ENCODE measurements at places on chromosomes 1 and 21.

- DNase-seq, result no peak
These were observed 638 bp upstream of the OLIG2 start for GRCh38 chr21:33025106-33025488.

DNA sequence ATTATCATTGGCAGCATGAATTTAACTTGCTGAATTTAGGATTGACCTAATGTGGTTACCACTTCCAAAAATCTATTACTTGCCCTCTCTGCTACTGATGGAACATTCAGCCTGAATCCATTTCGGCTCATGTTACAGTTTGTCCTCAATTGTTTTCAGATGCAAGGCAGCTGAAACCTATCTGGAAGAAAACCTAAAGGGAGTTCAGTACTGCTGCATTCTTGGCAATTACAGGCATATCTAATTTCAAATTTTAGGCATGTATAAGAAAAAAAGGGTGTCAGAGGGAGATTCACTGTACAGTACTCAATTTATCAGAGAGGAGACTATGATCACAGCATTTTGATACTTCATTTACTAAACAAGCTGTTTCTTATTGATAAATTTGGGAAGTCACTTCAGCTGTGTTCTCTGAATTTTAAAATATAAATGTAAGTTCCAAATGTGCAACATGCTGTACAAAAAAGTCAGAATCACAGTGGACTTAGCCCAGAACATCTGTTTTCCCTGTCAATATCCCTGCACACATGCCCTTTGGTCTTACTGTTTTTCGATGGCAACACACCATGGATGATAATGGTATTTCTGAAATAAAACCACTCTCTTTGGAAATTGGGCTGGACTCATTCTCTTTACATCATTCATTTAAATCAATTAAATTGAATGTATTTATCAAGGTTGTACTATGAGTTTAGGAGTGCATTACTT, 651.6 kb upstream of the ADGRL4 start:
- DNase-seq, result peak; percentile 27

DNA sequence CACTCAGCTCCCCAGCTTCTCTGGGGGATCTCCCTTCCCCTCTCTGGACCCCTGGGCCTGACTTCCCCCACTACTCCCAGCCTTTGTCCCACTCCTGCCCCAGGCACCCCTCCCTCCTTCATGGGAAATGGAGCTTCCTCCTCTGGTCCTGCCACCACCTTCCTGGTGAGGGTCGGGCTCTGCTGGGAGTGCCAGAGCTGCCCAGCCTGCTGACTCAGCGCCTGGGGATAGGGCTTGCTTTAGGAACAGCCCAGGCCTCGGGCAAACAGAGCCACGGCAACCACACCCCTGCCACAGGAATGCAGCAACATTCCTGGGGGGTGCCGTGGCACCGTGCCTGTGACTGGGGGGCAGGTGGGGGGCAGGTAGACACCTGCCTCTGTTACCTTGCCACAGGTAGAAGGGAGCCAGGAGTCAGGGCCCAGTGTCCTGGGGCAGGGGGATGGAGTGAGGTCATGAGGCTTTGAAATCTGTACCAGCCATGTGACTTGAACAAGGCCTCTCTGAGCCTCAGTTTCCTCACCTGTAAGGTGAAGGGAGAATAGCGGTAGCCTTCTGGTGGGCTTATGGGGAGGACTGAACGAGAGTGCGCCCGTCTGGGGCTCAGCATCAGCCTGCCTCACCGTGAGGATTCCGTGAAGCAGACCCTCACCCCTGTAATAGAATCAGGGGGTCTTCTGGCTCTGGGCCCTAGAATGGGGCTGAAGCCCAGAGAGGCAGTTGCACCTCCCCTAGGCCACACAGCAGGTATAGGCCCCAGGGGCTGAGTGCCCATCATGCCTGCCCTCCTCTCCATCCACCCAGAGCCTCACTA, 17.8 kb upstream of the EPHA2 start:
- peak; percentile 83 for DNase-seq

DNA sequence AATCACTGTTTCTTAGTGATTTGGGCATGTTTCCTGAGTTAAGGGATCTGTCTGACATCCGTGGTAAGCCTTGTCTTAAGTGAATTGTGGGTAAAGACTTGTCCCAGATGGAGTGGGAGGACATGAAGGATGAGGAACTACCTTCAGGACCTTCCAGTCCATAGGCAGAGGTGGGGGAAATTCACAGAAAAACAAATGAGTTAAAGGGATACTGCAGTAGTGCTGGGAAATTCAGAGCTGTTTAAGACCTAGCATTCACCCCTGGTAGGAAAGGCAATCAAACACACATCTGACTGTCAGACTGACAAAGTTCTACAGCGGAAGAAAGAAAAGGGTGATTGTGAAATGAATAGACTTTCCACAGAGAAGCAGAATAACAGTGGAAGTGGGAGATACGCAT, 3.0 kb downstream of the GNAT2 start:
- DNase-seq, result no peak

DNA sequence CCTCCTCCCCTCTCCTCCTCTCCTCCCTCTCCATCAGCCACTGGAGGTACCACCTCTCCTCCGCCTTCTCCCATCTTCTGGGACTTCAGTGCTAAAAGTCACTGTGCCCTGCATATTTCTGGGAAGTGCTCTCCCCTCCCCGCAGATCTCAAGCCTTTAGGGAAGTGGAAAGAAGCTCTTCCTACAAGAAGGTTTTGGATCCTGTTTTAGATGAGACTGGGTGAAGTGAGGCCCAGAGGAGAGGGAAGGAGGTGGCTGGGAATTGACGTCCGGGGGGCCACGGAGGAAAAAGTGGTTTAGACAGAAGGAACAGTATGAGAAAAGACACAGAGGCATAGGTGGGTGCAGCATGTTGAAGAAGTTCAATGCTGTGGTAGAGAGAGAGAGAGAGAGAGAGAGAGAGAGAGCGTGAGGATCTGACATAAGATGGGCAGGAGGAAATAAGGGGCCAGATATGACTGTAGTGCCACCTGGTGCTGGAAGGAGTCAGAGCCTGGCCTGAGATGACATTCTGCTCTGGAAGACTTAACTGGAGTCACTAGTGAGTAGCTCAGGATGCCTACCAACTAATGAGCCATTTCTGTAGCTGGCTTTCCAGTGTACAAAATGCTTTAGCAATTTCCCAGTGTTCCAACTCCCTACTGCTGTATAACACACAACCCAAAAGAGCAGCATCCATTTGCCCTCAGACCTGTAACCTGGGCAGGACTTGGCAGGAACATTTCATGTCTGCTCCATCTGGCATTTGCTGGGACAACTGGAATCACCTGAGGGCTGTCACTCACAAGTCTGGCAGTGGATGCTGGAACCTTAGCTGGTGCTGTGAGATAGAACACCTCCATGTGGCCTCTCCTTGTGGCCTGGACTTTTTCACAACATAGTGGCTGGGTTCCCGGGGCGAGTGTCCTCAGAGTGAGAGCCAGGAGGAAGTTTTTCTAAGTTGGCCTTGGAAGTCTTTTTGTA, 16.6 kb upstream of the ZSCAN20 start:
- peak; percentile 89 for DNase-seq

DNA sequence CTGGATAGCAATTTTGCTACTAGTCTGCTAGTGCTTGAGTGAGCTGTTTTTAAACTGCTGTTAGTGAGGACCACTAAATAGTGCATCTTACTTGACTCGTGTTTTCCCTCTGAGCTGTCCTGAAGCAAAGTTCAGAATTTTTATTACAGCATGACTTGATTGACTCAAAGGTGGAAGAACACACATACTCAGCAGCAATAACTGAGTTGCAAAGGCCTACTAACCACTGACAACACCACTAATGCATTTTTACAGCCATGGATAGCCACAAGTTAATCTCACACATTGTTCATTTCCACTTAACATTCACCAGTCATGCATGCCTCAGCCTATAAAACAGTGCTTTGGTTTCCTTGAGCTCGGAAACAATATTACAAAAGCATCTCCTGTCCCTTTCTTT, 148.7 kb downstream of the RUNX1 start:
- DNase-seq, result no peak

DNA sequence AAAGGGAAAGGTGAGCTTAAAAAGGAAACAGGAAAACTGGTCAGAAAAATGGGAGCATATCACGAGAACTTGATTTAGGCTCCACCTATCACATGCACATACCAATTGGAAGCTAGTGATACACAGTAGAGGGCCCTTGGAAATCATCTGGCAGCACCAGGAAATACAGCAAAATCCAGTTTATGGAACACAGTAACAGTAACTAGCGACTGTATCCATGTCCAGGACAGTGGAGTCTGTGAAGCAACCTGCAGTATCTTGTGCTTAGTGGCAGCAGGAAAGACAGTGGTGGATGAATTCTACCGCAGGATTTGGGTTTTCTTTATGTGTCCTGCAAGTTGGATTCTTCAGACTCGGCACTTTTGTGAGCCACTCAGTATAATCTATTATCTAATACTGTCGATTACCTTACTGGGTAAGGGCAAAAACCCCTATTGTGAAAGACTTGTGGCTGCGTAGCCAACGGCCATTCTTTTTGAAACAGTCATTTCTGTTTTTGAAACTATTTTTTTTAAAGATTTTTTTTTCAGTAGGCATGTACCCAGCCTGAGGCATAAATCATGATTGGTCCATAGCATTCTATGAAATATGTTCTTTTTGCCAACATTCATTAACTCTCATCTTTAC, 1.6 kb upstream of the KDM4A start:
- DNase-seq, result no peak

DNA sequence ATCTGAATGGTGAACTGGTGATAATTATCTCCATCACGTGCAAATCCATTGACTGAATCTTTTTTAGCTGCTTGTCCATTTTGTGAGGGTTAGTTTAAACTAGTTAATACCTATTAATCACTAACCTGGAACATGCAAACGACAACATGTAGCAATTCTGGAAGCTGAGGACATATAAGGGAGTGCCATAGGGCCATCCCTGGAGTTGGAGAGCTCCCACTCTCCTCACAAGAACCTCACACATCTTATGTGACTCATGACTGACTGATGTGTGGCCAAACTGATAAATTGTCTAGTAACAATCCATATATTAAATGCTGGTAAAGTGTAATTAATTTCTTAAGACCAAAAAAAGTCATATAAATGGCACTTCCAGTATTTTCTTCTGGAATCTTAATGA, 62.9 kb upstream of the HOOK1 start:
- DNase-seq, result no peak

GRCh38 chr21:43975469-43976098, 36.5 kb upstream of the TRAPPC10 start:
- DNase-seq, result peak; percentile 47

- DNase-seq, result no peak
These were observed 1.5 kb downstream of the LHX8 start for GRCh38 chr1:75135573-75136194.

DNA sequence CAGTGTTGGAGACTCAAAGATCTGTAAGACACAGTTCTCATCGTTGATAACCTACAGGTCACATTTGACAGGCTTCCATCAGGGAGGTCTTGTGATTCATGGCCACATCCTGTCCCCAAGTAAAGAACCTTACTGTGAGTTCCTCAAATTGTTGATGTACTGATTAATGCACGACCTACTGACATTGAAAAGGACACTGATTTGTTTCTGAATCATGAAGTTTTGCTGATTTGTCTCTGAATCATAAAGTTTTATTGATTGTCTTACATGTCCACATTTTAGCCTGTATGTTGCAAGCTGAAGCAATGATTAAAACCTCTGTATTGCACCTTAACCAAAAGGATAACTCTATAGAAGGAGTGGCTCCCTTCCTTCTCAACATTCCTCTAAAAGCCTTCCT, 476.3 kb upstream of the RUNX1 start:
- DNase-seq, result no peak

DNA sequence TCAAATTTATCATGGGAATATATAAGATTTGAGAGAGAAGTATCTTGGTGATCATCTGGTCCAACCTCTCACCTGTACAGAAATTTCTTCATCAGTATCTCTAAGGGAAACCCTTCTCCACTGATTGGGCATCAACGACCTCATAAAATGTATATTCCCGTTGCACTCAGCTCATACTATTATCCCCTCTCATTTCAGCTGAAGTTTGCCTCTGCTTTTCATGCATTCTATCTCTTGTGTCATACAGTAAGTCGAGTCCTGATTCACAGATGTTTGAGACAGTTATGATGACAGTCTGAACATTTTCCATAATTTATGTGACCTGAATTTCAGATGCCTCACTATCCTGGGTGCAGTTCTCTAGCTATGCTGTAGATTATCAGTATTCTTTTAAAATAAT, 21.0 kb downstream of the OR10R2 start:
- no peak for DNase-seq

- DNase-seq, result no peak
These were observed 1.5 kb downstream of the GSTM4 start for GRCh38 chr1:109657395-109657794.

DNA sequence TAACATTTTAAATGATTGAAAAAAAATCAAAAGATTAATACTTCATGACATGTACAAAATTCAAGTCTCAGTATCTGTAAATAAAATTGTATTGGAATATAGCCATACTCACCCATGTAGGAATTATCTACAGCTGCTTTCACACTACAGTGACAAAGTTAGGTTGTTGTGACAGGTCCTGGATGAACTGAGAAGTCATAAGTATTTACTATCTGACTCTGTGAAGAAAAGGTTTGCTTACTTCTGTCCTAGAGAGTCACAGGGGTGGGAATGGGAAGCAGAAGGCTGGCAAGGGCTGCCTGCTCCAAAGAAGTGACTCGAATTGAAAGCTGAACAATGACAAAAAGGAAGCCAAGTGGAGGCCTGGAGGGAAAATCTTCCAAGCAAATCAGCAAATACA, 155.2 kb downstream of the SLC30A10 start:
- DNase-seq, result no peak

GRCh38 chr1:25544819-25545218, 1.4 kb downstream of the LDLRAP1 start:
- DNase-seq, result peak; percentile 38

DNA sequence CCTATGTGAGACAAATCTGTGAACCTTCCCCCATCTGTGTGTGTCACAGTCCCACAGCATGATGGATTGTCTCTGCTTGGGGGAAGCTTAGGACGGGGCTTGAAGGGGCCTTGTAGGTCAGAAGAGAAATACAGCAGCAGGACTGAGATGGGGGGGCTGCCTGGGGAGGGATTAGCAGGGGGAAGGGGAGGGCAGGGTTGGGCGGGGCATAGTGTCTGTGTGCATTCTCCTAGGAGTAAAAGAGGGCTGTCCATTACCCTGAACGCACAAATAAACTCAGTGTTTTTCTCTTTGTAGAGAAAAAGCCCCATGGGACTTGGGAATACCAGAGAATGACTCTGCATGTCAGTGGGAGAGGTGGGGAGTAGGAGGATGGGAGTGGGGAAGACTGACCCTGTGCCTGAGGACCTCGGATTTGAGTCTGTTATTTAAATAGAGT, 16.4 kb downstream of the RNF220 start:
- no peak for DNase-seq

- DNase-seq, result no peak
These were observed 16.1 kb downstream of the IL6R start for GRCh38 chr1:154420961-154421924.

DNA sequence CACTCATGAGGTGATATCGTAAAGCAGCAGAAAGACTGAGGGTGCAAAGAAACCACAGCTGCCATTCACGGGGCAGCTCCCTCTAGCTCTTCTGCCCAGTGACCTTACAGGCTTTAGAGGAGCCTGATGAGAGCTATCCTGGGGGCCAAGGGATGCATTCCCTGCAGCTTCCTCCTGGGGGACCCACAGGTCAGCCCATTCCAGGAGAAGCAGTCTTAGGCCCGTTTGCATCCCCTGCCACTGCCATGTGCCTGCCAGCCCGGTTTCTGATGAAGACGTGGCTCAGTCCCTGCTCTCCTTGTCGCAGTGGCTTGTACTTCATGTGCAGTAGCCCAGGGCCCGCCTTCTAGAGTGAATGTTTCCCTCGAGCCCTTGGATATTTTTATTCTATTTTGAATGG, 22.8 kb downstream of the ATP5PO start:
- DNase-seq, result no peak

GRCh38 chr1:103256490-103256889, 148.2 kb upstream of the COL11A1 start:
- peak; percentile 35 for DNase-seq

GRCh38 chr1:30701258-30701633, 22.1 kb downstream of the MATN1 start:
- no peak for DNase-seq

All from fibroblast of skin of scalp (primary cell).